ENCODE measurements at places on chromosomes 3 and 15.

- peak; percentile 41 for DNase-seq
Observed at GRCh38 chr3:157527131-157527881, 24.1 kb upstream of the VEPH1 start.

DNA sequence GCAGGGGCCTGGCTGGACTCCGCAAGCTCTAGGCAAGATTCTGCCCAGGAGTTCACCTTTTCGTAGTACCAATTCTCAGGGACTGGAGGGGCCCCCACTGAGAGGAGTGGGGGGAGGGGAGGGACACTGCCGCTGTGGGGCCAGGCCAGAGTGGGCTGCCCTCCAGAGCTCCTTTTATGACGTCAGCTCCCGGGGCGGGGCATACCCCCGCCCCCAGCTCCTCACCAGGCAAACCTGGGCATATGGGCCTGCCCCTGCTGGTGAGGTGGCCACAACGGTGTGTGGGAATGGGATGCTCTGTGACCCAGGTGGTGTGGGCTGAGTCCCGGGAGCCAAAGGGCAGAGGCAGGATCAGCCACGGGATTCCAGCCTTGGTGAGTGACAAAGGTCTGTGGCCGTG lies 3.3 kb downstream of the DNAJB8 start:
- no peak for DNase-seq

GRCh38 chr3:45320986-45321385 lies 67.4 kb upstream of the LARS2 start:
- no peak for DNase-seq

GRCh38 chr3:57048052-57048671 lies 12.3 kb upstream of the SPATA12 start:
- peak; percentile 47 for DNase-seq

DNA sequence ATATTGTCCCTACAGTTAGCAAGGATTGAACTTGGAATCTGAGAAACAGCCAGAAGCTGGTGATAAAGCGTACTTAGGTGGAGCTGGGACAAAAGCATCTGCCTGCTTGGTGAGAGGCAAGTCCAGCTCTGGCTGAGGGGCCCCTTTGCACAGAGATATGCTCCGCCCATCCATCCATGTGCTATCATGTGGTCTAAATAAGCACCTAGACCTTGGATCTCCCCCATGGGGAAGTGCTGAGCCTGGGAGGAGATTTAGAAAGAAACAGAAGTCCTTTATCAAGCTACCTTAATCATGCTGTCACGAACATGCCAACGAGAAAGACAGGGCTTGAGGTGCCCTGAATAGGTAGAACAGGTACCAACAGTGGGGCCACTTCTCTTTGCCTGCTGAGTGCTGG lies 369.5 kb downstream of the FOXP1 start:
- DNase-seq = no peak

GRCh38 chr3:23004971-23005370 lies 198.2 kb upstream of the UBE2E2 start:
- DNase-seq = peak; percentile 84

GRCh38 chr3:80785875-80786274 lies 975.6 kb downstream of the GBE1 start:
- no peak for DNase-seq

- no peak for DNase-seq
Observed at GRCh38 chr15:38225381-38225780, 27.3 kb upstream of the SPRED1 start.

DNA sequence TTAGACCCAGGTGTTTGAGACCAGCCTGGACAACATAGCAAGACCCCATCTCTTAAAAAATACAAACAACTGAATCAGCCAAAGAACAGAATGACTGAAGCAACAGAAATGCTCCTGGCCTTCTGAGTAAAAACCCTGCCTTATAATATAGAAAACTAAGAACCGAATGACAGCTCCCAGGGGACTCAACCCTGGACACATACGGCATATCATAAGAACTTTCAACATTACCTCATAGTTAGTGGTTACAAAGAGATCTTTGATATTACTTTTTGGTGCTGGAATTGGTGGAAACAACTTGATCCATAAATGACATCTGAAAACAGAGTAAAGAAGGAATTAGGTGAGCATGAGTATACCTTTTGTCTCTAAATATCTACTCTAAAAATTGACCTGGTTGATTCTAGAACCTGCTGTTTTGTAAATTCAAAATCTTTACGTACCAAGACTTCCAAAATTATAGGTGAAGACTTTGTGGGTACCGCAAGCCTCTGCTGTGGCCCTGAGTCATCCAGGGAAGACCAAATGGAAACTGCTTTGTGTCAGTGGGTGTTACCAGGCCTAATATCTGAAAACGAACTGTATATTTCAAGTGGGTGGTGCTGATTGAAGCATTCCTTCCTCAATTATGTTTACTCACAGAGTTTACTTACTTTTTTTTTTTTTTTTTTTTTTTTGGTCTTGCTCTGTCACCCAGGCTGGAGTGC lies 35.5 kb downstream of the IL5RA start:
- DNase-seq = no peak

DNA sequence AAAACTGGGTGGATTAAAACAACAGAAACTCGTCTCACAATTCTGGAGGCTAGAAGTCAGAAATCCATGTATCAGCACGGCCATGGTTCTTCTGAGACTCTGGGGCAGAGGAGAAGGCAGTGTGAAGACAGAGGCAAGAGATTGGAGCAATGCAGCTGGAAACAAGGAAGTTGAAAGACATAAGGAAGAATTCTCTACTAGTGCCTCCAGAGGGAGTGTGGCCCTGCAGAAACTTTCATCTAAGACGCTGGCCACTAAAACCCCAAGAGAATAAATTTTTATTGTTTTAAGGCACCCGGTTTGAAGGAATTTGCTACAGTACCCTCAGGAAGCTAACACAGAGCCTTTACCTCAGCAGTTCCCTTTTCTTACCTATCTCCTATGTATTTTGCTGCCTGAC lies 1012.2 kb upstream of the CADM2 start:
- no peak for DNase-seq

DNA sequence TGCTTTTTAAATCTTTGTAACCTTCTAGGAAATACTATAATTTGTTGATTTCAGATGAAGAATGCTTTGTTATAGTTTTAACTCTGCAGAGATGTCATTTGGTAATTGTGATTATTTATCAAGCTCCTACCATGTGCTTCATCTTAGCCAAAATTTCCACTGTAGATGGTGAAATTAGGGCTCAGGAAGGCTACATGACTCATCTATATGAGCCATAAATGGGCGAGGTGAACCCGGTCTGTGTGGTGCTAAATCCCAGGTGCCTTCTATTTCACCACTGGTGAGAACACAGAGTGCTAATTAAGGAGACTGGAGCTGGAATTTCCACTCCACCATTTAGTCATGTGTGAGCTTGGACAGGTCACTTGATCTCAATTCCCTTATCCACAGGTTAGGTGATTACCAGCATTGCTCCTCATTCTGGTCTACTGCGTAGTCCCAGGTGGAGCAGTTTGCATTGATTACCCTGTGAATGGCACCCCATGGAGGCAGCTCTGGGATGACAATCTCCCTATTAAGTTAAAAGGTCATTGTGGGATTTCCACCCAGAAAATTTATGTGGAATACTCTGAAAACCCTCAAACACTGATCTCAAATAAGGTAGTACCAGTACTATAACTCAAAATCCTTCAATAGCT lies 2.8 kb upstream of the CCR3 start:
- DNase-seq = no peak

DNA sequence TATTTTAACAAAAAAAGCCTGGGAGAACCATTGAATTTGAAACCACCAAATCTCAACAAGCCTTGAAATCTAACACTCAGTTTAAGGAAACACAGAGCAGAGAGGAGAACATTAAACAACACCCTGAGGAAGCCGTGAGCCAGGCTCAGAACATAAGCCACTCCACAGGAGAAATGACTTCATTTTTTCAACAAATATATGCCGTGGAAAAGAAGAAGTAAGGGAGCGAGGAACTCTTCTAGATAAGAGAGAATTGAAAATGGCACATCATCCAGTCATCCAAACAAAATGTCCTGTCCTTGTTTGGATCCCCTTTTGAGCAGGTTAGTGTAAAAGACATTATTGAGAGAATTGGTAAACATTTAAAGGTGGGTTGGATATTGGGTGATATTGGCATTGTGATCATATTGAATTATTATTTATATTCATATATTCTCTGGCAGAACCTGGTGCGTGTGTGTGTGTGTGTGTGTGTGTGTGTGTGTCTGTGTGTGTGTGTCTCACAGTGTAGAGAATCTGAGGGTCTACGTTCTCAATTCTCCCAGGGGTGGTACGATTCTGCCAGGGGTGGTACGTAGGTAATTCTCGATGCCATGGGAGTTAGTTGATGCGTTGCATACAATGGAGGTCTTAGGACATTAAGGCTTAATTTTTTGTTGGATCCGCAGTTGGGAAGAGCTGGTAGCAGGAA lies 94.4 kb downstream of the ST6GAL1 start:
- no peak for DNase-seq

DNA sequence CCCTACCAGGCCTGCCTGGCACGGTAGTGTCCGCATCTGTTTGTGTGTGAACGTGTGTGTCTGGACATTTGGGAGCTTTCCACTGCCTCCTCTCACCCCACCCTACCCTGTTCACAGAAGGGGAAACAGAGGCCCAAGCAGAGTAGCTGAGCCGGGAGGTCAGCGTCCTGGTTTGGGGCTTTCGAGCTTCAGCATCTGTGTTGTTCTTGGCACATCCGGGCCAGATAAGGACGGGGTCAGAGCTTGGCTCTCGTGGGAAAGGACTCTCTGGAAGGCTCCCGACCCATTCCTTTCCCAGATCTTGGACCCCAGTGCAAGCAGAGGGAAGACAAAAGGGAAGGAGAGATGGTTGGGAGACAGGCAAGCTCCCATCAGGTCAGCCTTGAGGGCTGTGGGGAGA lies 6.3 kb upstream of the PTH1R start:
- DNase-seq = peak; percentile 48

DNA sequence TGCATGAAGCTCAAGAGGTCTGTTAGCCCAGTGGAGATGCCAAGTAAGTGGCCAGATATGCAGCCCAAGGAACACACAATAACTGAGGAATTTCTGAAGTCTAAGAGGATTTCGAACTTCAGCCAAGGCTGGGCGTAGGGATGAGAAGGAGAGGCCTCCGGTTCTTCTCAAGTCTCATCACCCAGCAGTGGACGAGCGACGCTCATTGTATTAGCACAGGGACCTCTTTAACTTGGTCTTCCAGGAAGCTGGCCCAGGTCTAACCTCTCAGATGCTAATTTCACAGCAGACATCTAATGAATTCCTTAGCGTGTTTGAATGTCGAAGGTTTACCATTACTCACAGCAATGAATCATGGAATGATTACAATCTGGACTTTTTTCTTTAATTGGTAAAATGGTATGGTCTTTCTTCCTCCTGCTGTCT lies 85.0 kb downstream of the HES1 start:
- DNase-seq = no peak

DNA sequence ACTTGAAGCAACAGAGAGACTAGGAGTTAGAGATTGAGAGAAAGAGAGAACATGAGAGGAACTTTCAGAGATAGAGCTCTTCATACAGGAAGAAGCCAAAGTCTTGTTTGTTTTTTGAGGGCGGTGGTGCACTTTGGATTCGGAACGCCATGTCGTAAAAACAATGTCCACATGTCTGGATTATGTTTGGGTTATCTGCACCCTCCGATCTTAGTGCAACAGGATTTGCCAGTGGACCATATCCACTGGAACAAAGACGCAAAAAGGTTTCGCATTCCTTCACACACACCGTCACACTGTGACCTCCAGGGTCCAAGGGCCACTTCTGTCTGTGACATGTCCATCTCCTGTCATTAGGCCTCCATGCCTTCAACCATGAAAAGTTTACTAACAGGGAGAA lies 141.8 kb upstream of the ATP11B start:
- no peak for DNase-seq

DNA sequence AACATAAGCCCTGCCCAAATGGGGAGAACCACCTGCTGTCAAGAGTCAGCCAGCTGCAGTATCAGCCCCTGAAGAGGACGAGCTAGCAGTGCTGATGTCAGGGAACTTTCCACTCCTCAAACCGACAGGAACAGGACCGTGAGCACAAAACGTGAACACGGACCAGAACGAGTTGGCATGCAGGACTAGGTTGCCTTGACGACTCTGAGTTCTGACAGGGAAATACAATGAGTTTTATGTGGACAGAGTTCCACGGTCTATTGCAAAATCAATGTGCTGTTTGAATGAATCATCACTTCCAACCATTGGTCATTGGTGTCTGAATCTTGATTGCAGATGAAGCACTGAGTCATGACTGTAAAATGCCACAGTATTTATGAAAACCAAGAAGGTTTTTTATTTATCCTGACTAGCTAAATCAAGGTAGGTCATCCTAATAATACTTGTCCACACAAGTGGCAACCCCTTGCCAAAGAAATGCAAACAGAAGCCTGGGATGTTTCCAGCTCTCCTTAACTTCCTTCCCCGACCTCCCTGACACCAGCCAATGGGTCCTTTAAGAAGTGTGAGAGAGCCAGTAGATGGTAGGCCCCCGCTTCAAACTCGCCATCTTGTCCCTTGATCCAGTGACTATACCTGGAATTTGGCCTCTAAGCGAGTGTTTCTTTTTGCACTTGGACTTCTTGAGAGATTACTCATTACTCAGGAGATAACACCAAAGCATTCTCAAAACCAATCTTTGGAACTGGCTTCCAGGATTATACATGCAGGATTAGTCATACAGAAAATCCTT lies 119.6 kb downstream of the ASB7 start:
- peak; percentile 100 for DNase-seq

DNA sequence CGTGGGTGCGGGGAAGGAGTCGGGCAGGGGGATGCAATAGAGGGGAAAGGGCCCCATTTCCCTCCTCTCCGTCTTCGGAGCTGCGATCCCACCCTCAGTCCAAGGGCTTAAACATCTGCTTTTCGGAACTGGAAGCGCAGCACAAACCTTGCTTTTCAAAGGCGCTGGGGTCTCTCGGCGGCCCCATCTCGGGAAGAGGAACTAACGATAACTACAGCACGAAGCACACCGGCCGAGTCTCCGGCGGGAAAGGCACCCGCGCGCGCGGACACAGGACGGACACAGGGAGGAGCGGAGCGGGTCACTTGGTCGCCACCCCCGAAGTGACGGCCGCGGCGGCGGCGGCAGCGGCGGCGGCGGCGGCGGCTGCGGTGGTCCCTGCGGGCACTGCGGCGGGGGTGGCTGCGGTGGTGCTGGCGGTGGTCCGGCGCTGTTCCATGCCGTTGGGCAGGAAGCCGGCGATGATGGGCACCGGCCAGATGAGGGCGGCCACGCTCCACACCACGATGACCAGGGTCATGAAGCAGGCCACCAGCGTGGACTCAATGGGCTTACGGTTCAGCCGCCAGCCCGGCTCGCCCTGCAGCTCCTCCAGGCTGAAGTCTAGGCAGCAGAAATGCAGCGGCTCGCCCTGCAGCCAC lies 1.1 kb downstream of the TMEM158 start:
- DNase-seq = peak; percentile 77

- peak; percentile 96 for DNase-seq
Observed at GRCh38 chr15:72237029-72237852, 6.3 kb upstream of the PKM start.

DNA sequence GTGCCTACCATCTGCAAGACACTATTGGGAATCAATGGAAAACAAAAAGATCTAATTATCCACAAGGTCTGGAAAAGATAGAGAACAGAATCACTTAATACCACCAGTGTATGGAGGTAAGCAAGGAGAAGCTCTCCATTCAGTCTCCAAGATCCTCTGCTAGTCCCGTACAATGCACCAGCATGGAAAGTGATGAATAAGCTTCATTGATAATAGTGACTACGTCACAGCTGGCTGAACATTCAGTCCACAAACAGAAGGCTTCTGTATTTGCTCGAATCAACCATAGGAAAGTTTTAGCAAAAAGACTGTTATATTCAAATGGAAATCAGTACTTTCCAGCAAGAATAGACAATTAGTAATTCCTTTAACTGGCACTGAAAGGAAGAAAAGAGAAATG lies 42.9 kb downstream of the IGSF11 start:
- no peak for DNase-seq
